ENCODE measurements at places on chromosomes 5 and 9.

GRCh38 chr5:74684900-74685851, at the start of gene HEXB:
Gene HEXB, plus strand, starts transcription at chr5:74685233. Its CDS starts 28 bp downstream, at chr5:74685261.
- peak; percentile 78 for DNase-seq

- no peak for DNase-seq
Observed at GRCh38 chr5:122076050-122076461, 2.0 kb downstream of the LOX start.

GRCh38 chr5:1140818-1141189, 28.9 kb upstream of the SLC12A7 start:
- no peak for DNase-seq

DNA sequence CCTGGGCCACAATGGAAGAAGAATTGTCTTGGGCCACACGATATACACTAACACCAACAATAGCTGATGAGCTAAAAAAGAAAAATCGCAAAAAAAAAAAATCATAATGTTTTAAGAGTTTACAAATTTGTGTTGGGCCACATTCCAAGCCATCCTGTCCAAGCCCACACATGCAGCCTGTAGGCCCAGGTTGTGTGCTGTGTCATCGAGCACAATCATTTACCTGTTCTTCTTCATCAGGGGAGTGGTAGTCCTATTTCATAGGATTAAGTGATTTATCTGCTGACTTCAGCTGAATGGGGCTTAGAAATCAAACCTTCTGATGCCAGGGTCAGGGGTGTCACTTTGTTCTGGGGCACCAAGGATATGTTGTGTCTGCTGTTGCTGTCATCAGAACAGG, 44.6 kb upstream of the ELL2 start:
- no peak for DNase-seq

DNA sequence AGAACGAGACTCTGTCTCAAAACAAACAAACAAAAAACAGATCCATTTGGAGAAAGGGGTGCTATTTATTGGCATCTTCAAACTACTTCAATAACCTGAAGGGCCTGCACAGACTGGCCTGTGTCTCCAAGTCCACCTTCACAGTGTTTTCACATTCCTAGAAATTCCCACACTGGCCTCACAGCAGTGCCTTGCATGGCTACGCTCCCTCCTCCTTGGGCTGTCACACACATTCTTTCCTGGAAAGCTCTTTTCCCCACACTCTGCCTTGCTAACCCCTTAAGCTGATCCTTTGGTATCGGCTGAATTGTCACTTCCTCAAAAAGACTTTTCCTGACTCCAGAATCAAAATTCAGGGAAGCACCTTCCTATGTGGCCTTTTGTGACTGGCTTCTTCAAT, 19.8 kb downstream of the FAM151B start:
- DNase-seq: no peak

- no peak for DNase-seq
Observed at GRCh38 chr5:1895739-1896420, 13.2 kb upstream of the IRX4 start.

- no peak for DNase-seq
Observed at GRCh38 chr9:114238472-114238871, 83.1 kb downstream of the COL27A1 start.

GRCh38 chr5:82364497-82364896, 86.3 kb upstream of the RPS23 start:
- DNase-seq: no peak

DNA sequence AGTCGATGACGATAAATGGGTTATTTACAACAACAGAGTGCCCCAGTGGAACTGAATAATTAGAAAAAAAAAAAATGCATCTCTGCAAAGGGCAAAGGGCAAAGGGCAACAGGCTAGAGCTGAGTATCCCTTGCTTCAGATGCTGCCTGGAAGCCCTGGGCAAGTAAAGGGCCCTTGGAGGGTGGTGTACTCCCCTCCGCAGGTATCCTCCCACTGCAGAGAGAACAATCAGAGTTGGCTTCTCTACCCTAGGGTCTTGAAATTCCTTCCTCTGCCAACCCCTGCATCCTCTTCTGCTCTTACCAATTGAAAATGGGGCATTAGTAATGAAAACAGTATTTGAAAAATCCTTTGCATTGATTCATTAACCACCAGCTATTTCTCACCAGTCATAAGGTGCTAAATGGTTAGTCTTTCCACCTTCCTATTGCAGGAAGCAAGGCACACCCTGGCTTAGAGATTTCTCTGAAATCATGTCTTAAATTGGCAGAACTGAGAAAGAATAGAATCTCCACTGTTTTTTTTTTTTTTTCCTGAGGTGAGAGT, 122.6 kb downstream of the SEMA6A start:
- DNase-seq: no peak

DNA sequence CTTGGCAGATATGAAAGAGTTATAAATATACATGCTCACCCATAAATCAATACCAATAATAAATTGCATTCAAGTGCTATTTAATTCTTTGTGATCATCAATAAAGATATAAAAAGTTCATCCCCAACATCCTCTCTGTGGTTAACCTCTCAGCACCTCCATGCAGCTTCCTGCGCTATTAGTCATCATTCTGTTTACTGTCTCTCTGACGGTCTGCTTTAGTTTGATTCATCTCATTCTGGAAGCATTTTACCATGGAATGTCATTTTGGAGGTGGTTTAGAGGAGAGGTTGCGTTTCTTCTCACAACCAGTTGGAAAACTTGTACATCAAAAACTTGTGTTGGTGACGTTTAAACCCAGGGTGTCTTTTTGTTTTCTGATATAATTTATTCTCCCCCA, 486.6 kb downstream of the BRINP1 start:
- no peak for DNase-seq

GRCh38 chr5:51657340-51658240, 274.3 kb downstream of the ISL1 start:
- no peak for DNase-seq
